ENCODE measurements at places on chromosomes 2 and 18.

GRCh38 chr2:59774821-59775433 lies 778.5 kb downstream of the BCL11A start:
- DNase-seq, result peak; percentile 16

DNA sequence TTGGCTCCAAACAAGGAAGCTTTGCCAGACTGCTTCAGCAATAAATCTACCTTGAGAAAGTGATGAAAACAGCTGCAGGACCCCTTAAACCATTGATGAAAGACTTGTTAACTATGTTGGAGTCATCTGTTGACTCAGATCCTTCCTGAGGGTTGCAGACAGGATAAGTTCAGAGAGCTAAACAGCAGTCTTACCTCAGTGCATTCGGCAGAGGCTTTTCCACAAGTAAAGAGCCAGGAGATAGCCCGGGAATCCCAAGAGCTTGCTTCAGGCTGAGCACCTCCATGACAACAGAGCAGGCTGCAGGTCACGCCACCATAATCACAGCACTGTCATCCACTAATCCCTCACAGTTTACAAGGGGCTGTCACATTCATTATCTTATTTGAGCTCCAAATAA lies 23.7 kb downstream of the KIAA2012 start:
- no peak for DNase-seq

GRCh38 chr18:875912-876311 lies 28.8 kb upstream of the ADCYAP1 start:
- no peak for DNase-seq

GRCh38 chr2:8998418-8999101 lies 4.9 kb downstream of the MBOAT2 start:
- DNase-seq, result peak; percentile 59

DNA sequence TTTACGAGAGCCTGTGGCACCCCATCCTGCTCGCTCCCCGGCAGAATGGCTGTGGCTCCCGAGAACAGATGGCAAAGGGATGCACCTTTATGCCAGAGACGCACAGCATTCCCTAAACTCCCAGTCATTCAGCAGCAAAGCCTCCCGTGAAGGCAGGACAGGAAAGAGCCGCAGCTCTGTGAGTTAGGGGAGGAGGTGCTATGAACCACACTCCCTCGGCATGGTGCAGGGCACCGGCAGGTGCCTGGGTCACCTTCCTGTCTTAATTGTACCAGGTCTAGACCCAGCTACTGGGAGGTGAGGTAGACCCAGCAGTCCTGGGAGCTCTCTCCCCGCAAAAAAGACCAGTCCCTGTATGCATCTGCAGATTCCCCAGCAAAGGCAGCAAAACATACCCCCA lies 149.8 kb downstream of the TWIST2 start:
- no peak for DNase-seq

- DNase-seq, result no peak
Observed at GRCh38 chr2:199624958-199625357, 167.2 kb upstream of the SATB2 start.

- peak; percentile 65 for DNase-seq
Observed at GRCh38 chr2:6956566-6956965, 39.4 kb downstream of the RNF144A start.

- no peak for DNase-seq
Observed at GRCh38 chr2:222733470-222733845, 62.0 kb downstream of the MOGAT1 start.

DNA sequence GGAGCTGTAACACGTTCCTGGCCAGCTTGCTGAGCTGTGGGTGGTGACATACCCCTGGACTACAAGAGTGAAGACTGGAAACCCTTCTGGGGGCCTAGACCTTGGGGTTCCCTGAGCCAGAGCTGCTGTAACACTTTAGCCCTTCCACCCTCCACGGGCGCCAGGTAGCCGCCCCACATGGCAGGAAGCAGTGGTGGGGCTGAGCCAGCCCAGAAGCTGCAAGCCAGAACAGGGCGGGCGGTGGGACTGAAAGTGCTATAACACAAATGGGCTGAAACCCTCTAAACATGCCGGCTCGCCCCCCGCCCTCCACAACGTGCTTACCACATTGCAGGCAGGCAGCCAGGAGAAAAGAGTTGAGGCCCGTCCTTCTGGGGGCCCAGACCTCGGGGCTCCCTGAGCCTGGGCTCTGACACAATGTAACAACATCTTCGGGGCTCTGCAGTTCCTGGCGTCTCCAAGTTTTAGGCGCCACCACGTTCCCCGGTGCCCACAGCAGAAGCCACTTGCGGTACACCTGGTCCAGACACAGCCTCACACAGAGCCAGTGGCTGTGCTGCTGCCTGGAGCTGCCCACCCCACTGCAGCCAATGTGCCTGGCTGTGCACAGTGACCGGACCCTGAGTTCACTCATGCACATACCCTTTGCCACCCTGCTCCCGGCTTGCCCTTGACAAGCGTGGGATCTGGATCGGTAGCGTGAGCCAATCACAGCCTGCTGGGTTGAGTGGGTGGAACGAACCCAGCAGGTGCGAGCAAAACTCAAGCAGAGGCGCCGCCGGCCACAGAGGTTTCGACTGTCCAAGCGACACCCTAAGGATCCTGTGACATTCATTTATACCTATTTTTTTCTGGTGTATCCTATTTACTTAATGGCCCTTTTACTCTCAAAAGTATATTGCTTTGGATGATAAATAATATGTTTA lies 127.4 kb upstream of the FHL2 start:
- DNase-seq, result no peak
